ENCODE measurements at places on chromosomes 7 and 10.

- no peak for DNase-seq
These were observed 402.8 kb upstream of the PODXL start for GRCh38 chr7:131959106-131959812.

- DNase-seq, result no peak
These were observed 47.9 kb upstream of the FOXK1 start for GRCh38 chr7:4634166-4634565.

- no peak for DNase-seq
These were observed 69.3 kb downstream of the AVL9 start for GRCh38 chr7:32564542-32564941.

GRCh38 chr10:110775020-110775375, 96.7 kb upstream of the PDCD4 start:
- DNase-seq, result no peak

DNA sequence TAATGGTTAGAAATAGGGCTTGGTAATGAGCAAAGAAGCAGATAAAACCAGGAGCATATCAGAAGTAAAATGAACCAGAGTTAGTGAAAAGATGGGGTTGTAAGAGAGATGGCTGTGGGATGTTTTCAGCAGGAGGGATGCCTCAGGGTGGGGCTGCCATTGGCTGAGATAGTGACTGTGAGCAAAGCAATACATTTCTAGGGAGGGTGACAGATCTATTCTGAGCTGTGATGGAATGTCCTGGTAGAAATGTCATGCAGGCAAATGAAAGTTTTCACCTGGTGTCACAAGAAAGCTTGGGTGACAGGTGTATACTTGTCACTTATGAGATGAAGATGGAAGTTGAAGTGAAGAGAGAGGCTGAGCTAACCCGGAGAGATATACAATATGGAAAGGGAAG, 435.9 kb downstream of the TNS3 start:
- DNase-seq, result no peak

GRCh38 chr7:67401492-67401891, 404.9 kb downstream of the TYW1 start:
- DNase-seq, result no peak

- DNase-seq, result no peak
These were observed 5.6 kb downstream of the AVL9 start for GRCh38 chr7:32500922-32501341.

DNA sequence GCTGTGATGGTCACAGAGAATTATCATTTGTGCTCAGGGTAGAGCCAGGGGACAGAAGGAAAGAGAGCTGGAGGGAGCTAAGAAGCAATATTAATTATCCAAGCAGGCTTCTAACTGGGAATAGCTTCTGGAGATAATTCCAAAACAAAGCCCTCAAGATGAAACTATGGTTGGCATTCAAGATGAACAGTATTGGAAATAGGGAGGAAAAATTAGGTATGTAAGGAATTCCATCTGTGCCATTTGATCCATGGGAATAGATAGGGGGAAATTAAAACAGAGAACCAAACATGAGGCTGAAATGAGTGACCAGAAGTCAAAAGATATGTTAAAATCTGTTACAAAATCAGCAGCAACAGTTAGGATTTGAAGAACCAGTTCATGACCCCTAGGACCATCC, 75.3 kb downstream of the NDUFB2 start:
- no peak for DNase-seq

- DNase-seq, result no peak
These were observed 113.6 kb upstream of the RET start for GRCh38 chr10:42963312-42963711.
